ENCODE measurements at places on chromosomes 3 and 15.

GRCh38 chr3:50254577-50255250, 14.2 kb upstream of the SEMA3B start:
- DNase-seq: no peak

GRCh38 chr3:195095704-195096036, 175.3 kb downstream of the XXYLT1 start:
- no peak for DNase-seq

GRCh38 chr3:126913524-126913923, 69.4 kb upstream of the PLXNA1 start:
- DNase-seq: no peak

GRCh38 chr15:50049871-50050270, 69.2 kb downstream of the ATP8B4 start:
- DNase-seq: no peak

DNA sequence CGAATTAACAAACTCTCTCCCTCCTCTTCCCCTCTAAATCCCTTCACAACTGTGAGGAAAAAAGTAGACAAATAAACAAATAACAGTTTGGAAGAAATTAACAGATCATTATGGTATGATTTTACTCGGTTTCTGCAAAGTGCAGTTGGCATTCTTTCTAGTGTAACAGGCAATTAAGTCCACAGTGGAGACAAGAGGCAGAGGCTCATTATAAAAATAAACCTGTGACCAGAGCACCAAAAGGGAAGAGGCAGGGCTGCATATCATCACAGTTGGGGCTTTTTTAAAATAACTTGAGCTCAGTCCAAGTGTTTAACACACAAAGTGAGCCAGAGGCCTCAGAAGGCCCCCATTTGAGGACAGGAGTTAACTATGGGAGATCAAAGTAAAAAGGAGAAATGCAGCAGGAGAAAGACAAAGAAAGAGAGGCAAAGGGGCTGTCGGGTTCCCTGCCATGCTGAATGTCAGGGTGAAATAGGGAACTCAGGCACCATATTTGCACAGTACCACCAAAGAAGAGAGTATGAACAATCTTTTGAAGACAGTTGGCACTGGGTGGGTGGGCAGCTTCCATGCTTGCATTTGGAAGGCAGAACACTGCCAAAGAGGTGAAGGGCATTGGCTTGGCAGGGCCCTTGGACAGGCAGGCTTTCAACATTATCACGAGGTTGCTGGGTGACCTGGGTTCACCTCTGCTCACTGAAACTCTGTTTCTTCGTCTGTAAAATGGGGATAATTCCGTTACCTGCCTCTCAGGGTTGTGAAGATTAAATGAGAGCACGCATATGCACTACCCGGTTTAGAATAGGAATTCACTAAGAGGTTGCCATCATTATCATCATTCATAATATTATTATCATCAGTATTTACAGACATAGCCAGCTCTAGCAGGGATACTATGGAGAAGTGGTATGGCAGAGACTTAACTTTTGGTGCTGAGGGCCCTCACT, 134.5 kb downstream of the MEX3B start:
- DNase-seq: no peak

- no peak for DNase-seq
These were observed 72.5 kb downstream of the MRPL46 start for GRCh38 chr15:88394553-88395145.

DNA sequence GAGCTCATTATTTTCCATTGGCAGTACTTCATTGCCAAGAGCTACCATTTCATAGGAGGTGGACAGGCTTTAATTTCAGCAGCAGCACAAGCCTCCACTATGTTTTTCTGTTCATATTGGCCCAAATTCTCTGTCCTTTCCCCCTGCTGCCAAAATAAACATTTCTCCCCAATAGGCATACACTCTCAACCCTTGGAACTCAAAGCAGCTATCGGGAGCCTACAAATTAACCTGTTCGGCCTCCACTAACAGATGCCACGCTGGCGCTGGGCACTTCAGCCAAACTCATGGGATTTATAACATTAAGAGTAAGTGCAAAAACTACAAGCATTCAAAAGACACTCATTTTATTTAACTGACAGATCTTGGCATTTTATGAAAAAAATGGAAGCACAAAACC, 95.7 kb downstream of the NSUN3 start:
- DNase-seq: peak; percentile 5

GRCh38 chr3:15499536-15499935, 22.0 kb downstream of the COLQ start:
- DNase-seq: no peak

- no peak for DNase-seq
These were observed 215.9 kb upstream of the STAC start for GRCh38 chr3:36164400-36164799.

DNA sequence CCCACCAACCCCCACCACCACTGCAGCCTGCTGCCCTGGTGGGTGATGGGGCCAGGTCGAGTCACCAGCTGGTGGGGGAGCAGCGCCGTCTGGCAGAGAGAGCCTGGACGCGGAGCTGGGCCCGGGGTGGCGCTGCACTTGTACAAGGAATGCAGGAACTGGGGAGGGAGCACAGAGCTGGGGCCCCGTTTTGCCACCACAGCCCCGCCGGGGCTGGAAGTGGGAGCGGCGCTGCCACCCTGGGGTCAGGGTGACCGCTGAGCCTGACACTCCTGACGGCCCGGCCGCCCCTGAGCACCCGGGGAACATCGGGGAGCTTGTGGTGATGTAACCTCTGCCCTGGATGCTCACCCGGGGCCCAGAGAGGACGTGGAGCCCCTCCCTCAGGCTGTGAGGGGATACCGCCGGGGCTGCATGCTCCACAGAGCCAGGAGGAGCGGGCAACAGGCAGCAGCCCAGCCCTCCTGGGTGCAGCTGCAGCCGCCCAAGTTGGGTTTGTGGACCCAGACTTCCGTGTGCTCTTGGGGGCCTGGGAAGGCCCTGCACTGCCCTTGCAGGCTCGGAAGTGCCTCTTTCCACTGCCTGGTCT, 32.6 kb upstream of the IREB2 start:
- DNase-seq: no peak

- no peak for DNase-seq
These were observed 668 bp downstream of the MRAS start for GRCh38 chr3:138348754-138349739.

- no peak for DNase-seq
These were observed 4.5 kb downstream of the GPR156 start for GRCh38 chr3:120280566-120280965.

GRCh38 chr3:132593947-132594323, 3.1 kb upstream of the ACKR4 start:
- DNase-seq: no peak

GRCh38 chr15:45276831-45277230, 24.8 kb downstream of the SLC28A2 start:
- peak; percentile 78 for DNase-seq
